ENCODE measurements at places on chromosomes 7 and 10.

DNA sequence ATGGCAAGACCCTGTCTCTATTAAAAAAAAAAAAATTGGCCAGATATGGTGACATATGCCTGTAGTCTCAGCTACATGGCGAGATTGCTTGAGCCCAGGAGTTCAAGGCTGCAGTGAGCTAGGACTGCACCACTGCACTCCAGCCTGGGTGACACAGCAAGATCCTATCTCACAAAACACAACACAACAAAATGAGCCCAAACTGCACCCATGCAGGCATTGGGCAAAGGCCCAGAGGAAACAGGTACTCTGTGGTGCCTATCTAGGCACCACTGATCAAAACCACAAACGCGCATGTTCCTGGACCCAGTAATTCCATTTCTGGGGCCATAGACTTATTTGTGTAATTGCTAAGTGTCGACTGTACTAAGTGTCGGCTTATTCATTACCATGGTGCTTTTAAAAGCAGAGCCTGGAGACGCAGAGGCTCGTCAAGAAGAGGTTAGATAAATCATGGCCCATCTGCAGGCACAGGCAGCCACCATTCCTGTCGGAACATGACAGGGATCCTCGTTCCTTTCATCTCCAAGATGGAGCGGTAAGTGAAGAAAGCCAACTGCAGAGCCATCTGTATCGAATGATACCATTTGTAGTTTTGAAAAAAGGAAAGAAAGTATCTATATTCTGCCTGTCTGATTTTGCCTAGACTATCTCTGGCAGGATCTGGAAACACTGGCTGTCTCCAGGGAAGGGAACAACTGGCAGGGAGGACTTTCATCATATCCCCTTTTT is 160.4 kb upstream of the RHEB start:
- no peak for DNase-seq

DNA sequence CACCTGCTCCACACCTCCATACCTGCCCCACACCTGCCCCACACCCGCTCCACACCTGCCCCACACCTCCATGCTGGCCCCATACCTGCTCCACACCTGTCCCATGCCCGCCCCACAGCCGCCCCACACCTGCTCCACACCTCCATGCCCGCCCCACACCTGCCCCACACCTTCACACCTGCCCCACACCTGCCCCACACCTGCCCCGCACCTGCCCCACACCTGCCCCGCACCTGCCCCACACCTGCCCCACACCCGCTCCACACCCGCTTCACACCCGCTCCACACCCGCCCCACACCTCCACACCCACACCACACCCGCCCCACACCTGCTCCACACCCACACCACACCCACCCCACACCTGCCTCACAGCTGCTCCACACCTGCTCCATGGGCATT is 53.0 kb downstream of the PARP12 start:
- DNase-seq = no peak

DNA sequence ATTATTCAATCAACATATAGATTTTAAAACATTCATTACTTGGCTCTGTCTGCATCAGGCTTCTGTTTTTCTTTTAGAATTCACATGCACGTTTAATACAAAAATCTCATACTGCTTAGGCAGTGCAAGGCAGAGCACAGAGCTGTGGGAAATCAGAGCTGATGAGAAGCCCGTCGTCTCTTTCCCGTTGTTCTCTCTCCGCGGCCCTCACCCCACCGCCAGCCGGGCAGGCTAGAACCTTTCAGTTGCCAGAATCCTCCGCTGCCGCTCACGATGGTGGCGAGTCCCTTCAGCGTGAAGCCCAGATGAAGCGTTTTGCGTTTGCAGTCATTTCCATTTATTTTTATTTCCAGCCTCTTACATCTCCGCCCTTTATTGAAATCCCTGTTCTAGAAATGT is 648.2 kb downstream of the SDK1 start:
- no peak for DNase-seq

GRCh38 chr7:90931986-90932916 is 332.0 kb upstream of the FZD1 start:
- DNase-seq = peak; percentile 69

- no peak for DNase-seq
Observed at GRCh38 chr10:38007991-38008390, 2.5 kb upstream of the ZNF33A start.

- DNase-seq = no peak
Observed at GRCh38 chr7:26507108-26507987, 215.7 kb downstream of the SNX10 start.

- no peak for DNase-seq
Observed at GRCh38 chr7:39504963-39505362, 61.2 kb upstream of the YAE1 start.

DNA sequence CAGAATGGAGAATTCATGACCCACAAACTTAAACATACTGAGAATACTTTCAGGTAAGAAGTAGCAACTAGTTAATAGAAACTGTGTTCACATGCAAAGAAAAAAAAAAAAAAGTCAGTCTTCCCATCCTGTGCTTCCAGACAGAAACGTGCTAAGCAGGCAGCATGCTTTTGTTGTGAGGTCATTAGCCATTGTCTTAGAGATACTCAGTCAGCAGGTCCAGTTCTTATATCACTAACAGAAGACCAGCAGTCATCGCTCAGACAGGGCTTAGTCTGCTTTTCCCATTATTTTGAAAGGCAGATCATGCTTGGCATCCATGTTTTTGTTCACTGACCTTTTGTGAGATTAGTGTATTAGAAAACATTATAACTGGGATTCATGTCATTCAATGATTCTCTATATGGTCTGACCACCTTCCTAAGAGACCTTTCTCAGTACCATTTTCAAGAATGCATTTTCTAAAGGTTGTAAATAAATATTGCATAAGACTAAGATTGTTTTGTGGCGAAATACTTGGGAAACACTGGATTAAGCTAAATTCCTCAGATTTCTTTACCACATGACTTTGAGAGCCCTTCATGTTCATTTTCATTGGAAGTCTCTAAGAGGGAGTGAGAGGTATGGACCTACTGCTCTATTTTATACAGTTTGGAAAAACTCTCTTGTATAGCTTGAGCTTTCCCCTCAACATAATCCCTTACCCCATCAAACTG is 45.0 kb upstream of the AGBL3 start:
- no peak for DNase-seq

- DNase-seq = no peak
Observed at GRCh38 chr10:97224483-97225435, 39.0 kb upstream of the SLIT1 start.

DNA sequence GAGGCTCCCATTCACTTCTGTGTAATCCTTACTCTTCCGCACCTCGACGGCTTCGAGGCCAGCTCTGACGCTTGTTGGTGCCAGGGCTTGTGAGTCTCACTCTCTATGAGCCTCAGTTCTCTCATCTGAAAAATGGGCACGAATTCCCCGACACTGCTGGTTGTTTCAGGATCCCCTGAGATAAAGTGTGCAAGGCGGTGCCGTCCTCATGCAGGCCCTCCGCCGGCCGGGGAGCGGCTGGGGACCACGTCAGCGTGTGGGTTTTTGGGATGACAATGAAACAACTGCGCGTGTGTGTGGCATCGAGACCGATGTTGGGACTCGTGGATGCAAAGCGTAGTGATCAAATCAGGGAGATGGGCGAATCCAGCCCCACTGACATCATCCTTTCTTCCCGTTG is 75.6 kb downstream of the FOXL3 start:
- no peak for DNase-seq

- DNase-seq = no peak
Observed at GRCh38 chr7:66669088-66669487, 40.4 kb downstream of the KCTD7 start.
